8988T (cell line): ENCODE measurements at places on chromosomes 5 and 9.

- no peak for DNase-seq
Observed at GRCh38 chr9:85212887-85213286, 528.9 kb downstream of the AGTPBP1 start.

GRCh38 chr9:122402403-122402871, 31.6 kb downstream of the PTGS1 start:
- DNase-seq: peak; percentile 63

DNA sequence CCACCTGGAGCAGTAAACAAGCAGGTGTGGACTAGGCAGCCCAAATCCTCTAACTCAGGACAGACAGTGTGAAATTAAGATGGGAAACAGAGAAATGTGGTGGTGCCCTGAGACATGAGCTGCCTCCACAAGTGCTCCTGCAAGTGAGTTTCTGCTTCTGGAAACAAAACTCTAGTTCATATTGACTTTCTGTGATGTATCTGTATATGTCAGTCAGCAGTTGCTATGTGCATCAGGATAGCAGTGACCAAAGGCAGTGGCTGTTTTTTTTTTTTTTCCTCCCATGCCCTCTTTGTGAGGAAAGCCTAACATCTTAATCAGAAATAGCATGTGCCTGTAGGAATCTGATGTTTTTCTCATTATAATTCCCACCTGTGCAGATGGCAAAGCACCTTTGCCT, 318.4 kb upstream of the SEMA6A start:
- DNase-seq: no peak

DNA sequence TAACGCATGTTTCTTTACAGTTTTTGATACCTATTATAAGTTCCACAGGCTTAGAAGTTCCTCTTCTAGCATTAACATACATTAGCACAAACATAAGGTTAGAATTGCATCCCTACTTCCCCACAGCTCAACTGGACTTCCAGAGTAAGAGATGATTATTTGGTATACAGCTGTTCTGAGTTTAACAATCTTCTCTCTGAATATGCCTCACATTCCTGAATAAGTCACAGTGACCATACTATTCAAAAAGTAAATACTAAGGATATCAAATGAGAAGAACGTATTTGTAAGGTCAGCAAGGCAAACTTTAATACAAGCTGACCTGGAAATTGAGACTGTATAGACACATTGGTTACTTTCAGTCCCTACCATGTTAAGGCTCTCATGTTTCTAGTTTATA, 21.3 kb downstream of the NR6A1 start:
- DNase-seq: no peak

- no peak for DNase-seq
Observed at GRCh38 chr5:118647587-118647986, 340.8 kb downstream of the DTWD2 start.

DNA sequence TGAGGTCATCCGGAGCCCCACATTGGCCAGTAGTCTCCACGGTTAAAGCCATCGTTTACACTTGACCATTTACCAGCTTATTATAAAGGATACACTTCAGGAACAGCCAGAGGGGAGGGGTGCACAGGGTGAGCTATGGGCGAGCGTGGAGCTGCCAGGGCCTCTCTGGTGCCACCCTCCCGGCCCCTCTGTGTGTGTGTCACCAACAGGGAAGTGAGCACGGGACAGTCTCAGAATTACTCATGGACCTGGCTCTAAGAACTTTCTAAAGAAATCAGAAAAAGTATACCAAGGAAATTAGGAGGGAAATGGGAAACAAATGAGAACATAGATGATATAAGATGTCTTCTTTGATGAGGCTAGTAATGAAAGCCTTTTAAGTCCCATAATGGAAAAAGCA, 13.5 kb downstream of the WDR5 start:
- no peak for DNase-seq

DNA sequence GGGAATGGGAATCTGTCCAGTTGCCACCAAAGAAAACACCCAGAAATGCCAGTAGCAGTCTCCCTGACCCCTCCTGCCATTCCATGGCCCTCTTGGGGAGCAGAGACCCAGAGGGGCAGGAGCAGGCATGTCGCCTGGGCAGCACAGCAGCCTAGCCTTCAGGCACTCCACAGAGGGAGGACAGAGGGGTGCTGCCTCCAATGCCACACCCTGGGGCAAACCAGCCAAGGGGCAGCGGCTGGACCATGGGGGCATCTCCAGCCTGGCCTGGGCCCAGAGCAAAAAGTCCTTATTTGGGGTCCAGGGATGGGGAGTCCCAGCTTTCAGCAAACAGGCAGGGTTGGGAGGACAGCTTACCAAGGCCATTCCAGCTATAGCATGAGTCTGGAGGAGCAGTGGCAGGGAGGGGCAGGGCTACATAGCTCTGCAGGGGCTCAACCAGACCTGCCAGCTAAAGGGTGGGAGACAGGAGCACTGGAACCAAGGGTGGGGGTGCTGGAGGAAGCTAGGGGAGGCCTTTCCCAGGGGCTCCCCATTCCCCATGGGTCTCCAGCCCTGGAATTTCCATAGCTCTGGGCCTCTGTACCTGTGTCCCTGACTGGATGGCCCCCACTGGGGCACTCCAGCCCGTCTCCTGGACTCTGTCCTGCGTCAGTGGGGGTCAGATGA, 6.7 kb downstream of the BRD3 start:
- peak; percentile 14 for DNase-seq
